Activated CD4-positive, alpha-beta T cell treated with anti-CD3 and anti-CD28 coated beads, Interleukin-2, amount 50 U/mL, for 48 hours (primary cell): ENCODE measurements at places on chromosomes 11 and 22.

DNA sequence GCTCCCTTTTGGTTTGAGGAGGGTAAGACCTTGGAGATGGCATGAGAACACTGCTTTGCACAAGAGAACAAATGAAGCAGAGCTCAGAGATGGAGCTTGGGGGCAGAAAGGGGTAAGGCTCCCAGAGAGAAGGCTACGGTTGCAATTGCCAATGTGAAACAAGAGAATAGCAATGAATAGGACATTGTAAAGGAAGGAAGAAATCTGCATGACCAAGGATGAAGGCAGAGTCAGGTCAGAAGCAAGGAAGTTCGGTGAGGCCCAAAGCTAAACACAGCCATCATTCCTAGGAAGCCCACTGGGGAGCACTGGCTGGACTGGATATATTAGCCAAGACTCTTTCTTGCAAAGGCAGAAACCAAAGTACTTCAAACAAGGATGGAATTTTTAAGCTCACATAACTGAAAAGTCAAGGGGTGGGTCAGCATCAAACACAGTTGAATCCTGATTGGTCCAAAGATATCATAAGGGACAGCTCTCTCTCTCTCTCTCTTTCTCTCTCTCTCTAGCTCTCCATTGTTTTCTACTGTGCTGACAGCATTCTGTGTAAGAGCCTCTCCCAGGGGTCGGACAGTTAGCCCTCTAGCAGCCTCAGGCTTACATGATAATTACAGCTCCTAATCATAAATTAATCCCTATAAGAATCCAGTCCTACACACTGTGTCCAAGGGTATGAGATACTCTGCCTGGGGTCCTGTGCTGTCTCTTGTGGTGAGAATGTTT lies 484.3 kb downstream of the SOX6 start:
- DNase-seq, result no peak

- no peak for DNase-seq
Measured at GRCh38 chr22:24599514-24599913, 3.5 kb upstream of the GGT1 start.

GRCh38 chr22:21000207-21000986 lies 1.5 kb downstream of the THAP7 start:
- DNase-seq, result peak; percentile 26

DNA sequence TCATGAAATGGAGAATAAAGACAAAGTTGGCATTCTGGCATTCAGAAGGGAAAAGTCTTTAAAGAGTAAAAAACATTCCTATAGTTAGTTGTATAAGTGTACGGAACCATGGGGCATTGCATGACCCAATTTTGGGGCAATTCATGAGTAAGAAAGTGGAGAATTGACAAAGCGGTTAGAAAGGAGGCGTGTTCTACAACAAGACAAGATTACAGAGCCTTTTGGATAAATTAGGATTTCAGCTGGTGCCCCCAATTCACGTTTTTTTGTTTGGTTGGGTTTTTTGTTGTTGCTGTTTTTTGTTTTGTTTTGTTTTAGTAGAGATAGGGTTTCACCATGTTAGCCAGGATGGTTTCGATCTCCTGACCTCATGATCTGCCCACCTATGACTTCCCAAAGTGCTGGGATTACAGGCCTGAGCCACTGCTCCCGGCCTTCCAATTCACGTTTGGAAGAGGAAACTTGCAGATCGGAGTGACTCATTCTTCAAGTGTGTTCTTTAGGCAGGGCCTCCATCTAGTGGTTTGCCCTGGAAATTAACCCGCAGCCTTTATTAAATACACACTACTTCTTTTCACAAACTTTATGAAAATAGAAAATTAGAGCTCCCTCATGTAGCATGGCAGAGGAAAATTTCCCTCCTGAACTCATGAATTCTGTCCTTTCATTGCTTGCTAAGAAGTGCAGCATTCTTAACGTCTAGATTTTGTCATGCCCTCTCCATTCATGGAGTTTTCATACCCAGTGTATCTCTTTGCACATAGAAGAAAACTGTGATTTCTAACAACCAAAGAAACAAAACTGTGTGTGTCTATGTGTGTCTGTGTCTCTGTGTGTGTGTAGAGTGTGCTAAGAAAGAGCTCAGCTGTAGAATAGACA lies 118.1 kb downstream of the BBOX1 start:
- peak; percentile 7 for DNase-seq

DNA sequence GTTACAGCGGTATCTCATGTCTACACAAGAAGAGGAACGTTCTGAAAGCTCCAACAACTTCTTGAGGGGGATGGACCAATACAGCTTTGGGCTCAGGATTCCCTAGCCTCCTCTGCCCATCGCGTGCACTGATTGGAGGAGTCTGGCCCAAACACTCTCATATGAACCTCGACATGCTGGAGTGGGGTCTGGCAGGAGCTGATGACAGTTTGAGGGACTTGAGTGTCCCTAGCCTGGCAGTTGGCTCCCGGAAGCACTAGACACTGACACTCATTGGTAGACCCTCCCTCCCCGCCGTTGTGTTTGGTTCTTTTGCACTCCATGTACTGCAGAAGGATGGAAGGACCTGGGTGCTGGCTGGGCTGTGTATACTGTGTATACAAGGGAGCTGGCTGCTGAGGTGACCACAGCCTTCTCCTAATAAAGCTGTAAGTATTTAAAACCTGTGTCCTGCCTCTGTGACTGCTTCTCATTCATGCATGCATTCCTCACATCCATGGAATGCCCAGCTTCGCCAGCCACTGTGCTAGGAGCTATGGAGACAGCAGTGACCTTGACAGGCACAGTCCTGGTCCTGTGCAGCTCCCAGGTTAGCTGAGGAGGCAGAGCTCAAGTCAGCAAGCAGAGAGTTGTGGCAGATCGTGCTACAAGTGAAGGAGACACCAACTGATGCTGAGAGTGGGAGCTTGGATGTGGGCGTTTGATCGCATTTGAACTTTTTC lies 27.9 kb downstream of the ADAMTS15 start:
- no peak for DNase-seq

- DNase-seq, result no peak
Measured at GRCh38 chr22:17858033-17858432, 83.8 kb upstream of the BID start.

DNA sequence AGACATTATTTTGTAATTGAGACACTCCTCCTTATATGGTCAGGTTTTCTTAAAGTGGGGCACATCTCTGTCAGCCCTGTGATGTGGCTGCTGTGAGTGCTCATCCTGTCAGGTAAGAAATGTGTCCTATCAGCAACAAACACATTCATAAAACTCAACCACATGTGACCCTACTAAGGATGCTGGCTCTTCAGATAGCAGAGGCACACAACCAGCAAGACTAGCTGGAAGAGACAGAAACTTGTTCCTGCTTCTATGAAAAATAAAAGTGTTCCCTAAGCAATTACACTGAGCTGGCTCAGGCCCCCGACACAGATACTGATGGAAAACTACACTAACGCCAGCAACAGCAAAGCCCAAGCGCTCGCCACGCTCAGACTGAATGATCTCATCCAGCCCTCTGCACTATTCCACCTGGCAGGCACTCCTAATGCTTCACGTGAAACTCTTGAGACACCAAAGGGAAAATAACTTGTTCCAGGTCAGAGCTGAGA lies 49.8 kb upstream of the CYP2D6 start:
- DNase-seq, result peak; percentile 21

- DNase-seq, result no peak
Measured at GRCh38 chr11:134502153-134502550, 90.1 kb upstream of the B3GAT1 start.

GRCh38 chr11:36057379-36058042 lies 113.6 kb downstream of the LDLRAD3 start:
- no peak for DNase-seq

DNA sequence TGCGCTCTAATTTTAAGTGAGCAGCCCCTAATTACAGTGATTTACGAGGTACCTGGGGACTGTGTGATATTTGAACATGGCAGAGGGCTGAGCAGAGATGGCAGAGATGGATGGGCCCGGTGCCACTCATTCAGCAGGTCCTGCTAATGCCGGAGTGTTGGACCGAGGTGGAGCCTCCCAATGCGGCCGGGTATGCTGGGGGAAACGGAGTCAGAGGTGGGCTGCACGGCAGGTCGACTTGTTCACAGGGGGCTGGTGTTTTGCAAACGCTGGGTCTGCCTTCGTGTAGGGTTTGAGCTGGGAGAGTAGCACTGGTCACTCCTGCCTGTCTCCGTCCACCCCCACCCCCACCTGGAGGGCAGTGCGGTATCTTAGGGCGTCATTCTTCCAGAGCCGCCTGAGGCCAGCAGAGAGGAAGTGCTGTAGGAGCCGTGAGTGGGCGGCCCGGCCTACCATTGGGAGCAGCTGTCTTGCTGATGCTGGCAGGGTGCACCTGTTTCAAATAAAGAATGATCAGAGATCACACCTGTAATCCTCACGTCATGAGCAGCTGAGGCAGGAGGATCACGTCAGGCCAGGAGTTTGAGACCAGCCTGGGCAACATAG lies 122.6 kb downstream of the IGLL1 start:
- DNase-seq, result no peak

DNA sequence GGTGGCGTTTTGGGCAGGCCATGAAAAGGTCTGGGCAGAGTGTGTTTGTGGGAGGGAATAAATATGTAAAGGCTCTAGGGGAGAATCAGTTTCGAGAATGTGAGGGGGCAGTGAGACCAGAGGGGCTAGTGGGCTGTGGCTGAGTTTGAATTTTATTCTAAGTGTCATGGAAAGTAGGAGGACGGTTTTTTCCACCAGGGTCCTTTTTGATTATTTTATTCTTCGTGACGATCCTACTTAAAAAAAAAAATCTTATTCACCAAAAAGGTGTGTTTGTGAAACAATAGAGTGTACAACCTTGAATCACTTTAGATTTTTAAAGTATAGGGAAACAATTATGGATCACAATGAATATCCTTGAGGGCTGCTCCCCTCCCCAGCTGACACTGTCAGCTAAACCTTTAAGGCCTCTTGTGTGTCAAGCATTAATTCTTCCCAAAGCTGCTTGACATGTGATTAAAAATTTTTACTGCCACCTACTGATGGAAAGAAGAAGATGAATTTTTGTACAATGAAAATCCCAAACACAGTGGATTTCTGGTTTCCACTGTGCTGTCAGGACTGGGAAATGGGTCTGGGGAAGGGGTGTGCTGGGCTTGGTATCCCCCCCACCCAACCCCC lies 107.5 kb upstream of the OR4B1 start:
- no peak for DNase-seq

DNA sequence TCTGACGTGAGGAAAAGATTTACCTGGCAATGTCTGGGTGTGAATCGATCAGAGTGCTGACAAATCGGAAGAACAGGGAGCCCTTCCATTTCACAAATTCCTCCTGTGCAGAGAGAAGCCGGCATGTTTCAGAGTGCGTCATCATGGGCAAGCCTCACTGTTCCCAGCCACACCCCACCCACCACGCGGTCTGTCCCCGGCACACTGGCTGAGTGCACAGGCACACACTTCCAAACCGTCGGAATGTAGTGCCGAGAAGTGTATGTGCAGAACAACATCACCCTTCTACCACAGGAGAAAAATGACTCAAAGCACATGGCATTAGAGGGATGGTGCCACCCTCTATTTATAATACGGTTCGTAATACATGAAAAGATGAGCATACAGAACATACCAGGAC lies 47.5 kb downstream of the NCAPD3 start:
- DNase-seq, result no peak

GRCh38 chr11:129543515-129544290 lies 168.1 kb downstream of the BARX2 start:
- DNase-seq, result no peak

DNA sequence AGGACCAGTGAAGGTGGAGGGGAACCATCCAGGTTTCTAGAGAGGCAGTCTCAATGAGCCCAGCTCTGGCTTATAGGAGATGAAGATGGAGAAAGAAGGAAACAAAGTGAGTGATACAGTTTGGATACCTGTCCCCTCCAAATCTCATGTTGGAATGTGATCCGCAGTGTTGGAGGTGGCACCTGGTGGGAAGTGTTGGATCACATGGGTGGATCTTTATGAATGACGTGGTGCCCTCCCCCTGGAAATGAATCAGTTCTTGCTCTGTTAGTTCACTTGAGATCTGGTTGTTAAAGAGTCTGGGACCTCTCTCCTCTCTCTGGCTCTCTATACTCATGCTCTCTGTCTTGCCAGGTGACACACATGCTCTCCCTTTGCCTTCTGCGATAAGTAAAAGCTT lies 393.1 kb upstream of the NARS2 start:
- DNase-seq, result no peak

DNA sequence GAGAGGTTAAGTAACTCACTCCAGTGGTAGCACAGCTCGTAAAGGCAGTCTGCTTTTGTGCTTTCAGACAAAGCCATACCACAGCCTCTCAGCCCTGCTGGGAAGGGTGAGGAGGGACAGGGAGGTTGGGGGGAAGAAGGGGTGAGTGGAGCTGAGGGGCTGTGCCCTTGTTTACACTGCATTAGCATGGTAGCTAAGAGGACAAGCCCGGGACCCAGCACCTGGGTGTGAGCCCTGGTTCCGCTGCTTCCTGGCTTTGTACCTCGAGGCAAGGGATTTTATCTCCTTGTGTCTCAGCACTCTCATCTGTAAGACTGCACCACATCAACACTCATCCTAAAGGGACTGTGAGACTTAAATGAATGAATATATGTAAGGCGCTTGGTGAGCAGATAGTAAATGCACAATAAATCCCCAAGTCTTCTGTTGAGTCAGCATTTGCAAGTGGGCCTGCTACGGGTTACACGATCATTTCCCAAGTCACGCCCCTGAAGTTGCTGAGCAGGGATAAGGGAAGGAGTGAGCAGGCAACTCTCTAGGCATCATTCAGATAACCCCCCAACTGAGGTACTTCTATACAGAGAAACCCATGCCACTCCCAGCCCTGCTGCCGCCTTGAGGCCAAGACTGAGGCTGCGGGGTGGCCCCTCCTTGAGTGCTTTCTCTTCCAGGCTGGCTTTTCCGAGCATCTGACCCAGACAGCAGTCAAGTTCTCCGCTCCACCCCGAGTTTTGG lies 7.5 kb downstream of the RASD2 start:
- no peak for DNase-seq

GRCh38 chr11:111347723-111348115 lies 31.4 kb downstream of the POU2AF1 start:
- DNase-seq, result no peak

DNA sequence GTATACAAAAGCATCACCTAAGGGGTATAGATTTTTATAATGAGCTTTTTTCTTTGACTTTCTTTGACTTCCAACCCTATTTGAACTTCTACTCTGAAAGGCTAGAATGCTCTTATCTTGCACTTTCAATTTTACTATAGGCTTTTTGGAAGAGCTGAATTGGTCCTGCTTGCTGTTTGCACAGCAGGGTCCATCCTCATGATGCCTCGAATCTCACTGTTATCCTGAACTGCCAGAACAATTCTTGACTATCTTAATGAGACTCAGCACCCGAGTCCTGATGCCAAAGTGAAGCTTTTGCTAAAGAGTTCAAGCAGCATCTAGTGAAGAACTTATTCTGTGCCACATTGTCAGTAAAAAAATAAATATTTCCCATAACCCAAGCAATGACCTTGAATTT lies 488.3 kb upstream of the ANO5 start:
- no peak for DNase-seq

DNA sequence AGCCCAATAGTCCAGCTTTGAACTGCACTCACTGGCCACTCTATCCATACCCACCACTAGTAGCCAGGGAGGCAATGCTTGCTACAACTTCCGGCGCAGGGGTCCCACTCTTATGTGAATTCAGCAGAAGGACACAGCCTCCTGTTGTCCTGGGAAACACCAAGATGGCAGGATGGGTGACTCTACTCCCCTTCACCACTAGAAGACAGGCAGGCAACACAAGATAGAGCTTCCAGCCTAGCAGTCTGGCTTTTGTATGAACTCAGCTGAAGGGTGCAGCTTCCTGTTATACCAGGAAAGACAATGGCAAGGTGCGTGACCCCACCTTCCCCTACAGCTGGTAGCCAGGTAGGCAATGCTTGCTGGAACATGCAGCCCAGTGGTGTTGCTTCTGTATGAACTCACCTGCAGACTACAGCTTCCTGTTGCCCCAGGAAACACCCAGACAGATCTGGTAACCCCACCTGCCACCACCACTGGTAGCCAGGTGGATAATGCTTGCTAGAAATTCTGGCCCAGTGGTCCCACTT lies 205.2 kb upstream of the KIRREL3 start:
- no peak for DNase-seq
